Endothelial cell of umbilical vein (primary cell): ENCODE measurements at places on chromosomes 16 and 17. TPM values are rescaled to one million over a fixed set of nuclear protein-coding genes. Genes with fewer than 3 reads are reported as not detected.

The OR2C1 gene
- total RNA-seq, result not detected in 2 replicates

The KRTAP2-2 gene
- total RNA-seq, result not detected in 2 replicates

The NTN3 gene
- 0.15 TPM in 1 of 2 replicates, not detected in the other for total RNA-seq

The CD300LB gene
- not detected in 2 replicates for total RNA-seq

The JPT1 gene
- 352 and 364 TPM in 2 replicates for total RNA-seq

The C1QL1 gene
- 0.35 TPM in 2 replicates for total RNA-seq

The C1QTNF1 gene
- 3.8 and 4.0 TPM in 2 replicates for total RNA-seq
